Tibial nerve (tissue), 4 donors: ENCODE measurements at places on chromosomes 13 and 19. TPM values are rescaled to one million over a fixed set of nuclear protein-coding genes. Genes with fewer than 3 reads are reported as not detected.

- H3K36me3 ChIP-seq: no peaks in the 10 kb centered on the region
- no peaks in the 10 kb centered on the region for H3K27me3 ChIP-seq
- H3K27ac ChIP-seq: peak overlapping the region; percentile 99
- peak; percentile 62 for DNase-seq
- H3K4me3 ChIP-seq: peak overlapping the region; percentile 90
Observed at GRCh38 chr19:18520848-18521691, 800 bp downstream of the ELL start.

GRCh38 chr19:34365463-34366401 lies 736 bp downstream of the GPI start:
- H3K27me3 ChIP-seq: no peaks in the 10 kb centered on the region
- DNase-seq: no peak
- H3K4me1 ChIP-seq: peaks cover 32% of the 10 kb centered on the region

- H3K27me3 ChIP-seq: no peaks in the 10 kb centered on the region
- H3K36me3 ChIP-seq: no peaks in the 10 kb centered on the region
- H3K4me3 ChIP-seq: no peak overlapping the region
- no peak overlapping the region for H3K27ac ChIP-seq
- DNase-seq: no peak
Observed at GRCh38 chr19:55901369-55902079, 30.6 kb downstream of the NLRP13 start.

DNA sequence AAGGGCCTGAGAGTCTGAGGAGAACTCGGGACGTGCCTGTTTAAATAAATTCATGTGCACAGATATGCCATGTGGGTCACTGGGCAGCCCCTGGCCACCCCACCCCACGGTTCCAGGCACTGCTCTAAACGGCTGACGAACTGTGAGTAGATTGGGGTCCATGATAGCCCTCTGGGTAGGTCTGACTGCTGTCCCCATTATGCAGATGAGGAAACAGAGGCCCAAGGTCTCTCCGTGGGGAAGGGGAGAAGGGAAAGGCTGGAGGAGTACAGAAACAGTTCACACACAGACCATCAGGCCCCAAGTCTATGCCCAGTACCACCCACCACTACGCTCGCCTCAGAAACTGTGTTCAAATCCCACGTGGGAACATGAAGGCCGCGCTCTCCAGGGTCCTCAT lies 14.1 kb downstream of the ZNF787 start:
- no peaks in the 10 kb centered on the region for H3K4me1 ChIP-seq
- no peaks in the 10 kb centered on the region for H3K36me3 ChIP-seq
- no peak overlapping the region for H3K4me3 ChIP-seq
- DNase-seq: no peak
- H3K27me3 ChIP-seq: no peaks in the 10 kb centered on the region

Gene PALM3
- 2.7 TPM for total RNA-seq

Gene DOCK6
- 49.2 TPM for total RNA-seq

Gene SCEL
- total RNA-seq: not detected
